ENCODE measurements at places on chromosomes 3 and 15. TPM values are rescaled to one million over a fixed set of nuclear protein-coding genes. Genes with fewer than 3 reads are reported as not detected.

DNA sequence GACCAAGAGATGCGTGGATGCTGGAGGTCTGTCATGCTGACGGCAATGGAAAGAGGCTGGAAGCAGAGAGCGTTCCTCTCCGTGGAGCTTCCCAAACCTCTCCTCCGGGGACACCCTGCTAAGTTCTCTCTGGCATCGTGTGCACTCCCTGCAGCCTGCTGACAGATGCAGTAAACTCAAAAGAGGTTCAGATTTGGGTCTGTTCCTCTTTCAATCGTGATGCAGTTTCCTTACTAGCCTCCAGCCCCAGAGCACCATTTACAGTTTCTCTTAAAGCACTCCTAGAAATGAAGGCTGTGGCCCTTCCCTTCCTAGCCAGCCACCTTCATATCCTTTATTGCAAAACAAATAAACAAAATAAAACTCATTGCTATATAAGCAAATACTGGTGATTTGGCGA is 47.3 kb upstream of the LRRC58 start:
- no peak overlapping the region for H3K27ac ChIP-seq
- H3K4me3 ChIP-seq: no peak overlapping the region
- H3K36me3 ChIP-seq: no peaks in the 10 kb centered on the region
- DNase-seq: no peak

DNA sequence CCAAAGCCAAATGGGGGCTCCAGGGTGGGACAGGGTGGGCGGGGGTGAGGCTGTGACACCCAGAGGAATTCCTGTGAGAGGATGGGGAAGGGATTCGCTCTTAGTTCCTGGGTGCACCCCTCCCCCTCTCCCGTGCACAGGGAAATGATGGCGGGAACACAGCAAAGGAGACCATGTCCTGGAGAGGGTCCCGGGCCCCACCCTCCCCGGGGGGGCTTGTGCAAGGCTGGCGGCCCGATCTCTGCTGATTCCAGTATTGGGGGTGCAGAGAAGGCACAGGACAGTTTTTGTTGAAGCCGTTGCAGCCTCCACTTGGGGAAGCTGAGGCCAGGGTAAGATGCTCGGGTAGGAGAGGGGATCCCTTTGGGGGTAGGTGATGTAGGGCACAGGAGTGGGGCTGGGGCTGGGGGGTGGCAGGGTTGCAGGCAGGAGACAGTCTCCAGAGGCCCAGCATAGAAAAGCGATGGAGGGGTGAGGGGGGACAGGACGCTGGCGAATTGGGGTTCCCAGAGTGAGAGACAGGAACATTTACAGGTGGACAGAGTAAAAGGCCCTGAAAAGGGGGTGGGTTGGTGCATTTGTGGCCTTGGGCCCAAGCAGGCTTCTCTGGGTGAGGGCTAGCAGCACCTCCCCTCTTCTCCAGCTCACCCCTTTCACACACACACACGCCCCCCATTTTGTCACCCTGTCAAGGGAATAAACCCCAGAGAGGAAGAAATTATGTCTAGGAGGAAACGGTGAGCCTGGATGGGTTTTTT is 38.5 kb downstream of the HMCES start:
- peak overlapping the region; percentile 29 for H3K4me3 ChIP-seq
- H3K27me3 ChIP-seq: no peaks in the 10 kb centered on the region
- H3K4me1 ChIP-seq: peaks cover 28% of the 10 kb centered on the region
- DNase-seq: no peak

GRCh38 chr3:40780925-40781406 is 256.2 kb downstream of the ZNF621 start:
- DNase-seq: no peak

- H3K27me3 ChIP-seq: no peaks in the 10 kb centered on the region
- no peak overlapping the region for H3K4me3 ChIP-seq
- H3K27ac ChIP-seq: no peak overlapping the region
- H3K36me3 ChIP-seq: no peaks in the 10 kb centered on the region
- peaks cover 9% of the 10 kb centered on the region for H3K4me1 ChIP-seq
- no peak for DNase-seq
Observed at GRCh38 chr3:31829826-31830426, 151.1 kb downstream of the OSBPL10 start.

- H3K27ac ChIP-seq: no peak overlapping the region
- no peaks in the 10 kb centered on the region for H3K27me3 ChIP-seq
- H3K4me3 ChIP-seq: no peak overlapping the region
- no peaks in the 10 kb centered on the region for H3K36me3 ChIP-seq
Observed at GRCh38 chr3:63654211-63654610, 1.7 kb downstream of the SNTN start.

GRCh38 chr15:41894791-41895463 is 1.1 kb upstream of the SPTBN5 start:
- peaks cover 3% of the 10 kb centered on the region for H3K36me3 ChIP-seq
- peak overlapping the region; percentile 96 for H3K27ac ChIP-seq
- H3K27me3 ChIP-seq: no peaks in the 10 kb centered on the region
- peak; percentile 94 for DNase-seq

GRCh38 chr3:13557417-13557816 is 8.5 kb downstream of the FBLN2 start:
- no peak for DNase-seq
- peaks cover 13% of the 10 kb centered on the region for H3K27me3 ChIP-seq
- H3K27ac ChIP-seq: no peak overlapping the region
- peaks cover 25% of the 10 kb centered on the region for H3K4me1 ChIP-seq

- no peak overlapping the region for H3K4me3 ChIP-seq
- no peaks in the 10 kb centered on the region for H3K36me3 ChIP-seq
- no peak for DNase-seq
- no peaks in the 10 kb centered on the region for H3K4me1 ChIP-seq
- H3K27me3 ChIP-seq: no peaks in the 10 kb centered on the region
Observed at GRCh38 chr3:175659670-175660350, 800.7 kb downstream of the NAALADL2 start.

DNA sequence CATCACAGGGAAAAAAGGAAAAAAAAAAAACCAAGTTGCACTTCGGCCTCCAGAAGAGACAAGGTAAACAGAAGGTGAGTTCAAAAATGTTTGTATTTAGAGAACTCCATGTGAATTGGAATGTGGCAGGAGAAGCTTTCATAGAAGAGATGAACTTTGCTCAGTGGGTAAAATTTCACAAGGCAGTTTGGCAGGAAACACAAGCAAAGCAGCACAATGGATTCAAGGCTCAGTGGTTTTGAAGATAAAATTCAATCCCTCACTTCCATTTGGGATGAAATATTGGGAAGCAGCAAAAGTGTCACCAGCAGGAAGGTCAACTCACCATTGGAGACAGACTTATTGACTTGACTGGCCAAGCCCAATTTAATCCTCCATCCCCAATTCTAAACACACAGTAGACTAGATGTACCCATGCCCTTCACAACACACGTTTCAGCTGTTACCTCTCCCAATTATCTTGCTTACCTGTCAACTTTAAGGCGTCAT is 256.7 kb upstream of the ICE2 start:
- H3K27me3 ChIP-seq: no peaks in the 10 kb centered on the region
- H3K4me1 ChIP-seq: peaks cover 6% of the 10 kb centered on the region
- no peak overlapping the region for H3K27ac ChIP-seq
- peaks cover 8% of the 10 kb centered on the region for H3K36me3 ChIP-seq
- no peak for DNase-seq
- no peak overlapping the region for H3K4me3 ChIP-seq

- H3K4me3 ChIP-seq: no peak overlapping the region
- no peaks in the 10 kb centered on the region for H3K27me3 ChIP-seq
- peaks cover 31% of the 10 kb centered on the region for H3K4me1 ChIP-seq
Observed at GRCh38 chr3:50233176-50233575, 2.8 kb upstream of the GNAI2 start.

DNA sequence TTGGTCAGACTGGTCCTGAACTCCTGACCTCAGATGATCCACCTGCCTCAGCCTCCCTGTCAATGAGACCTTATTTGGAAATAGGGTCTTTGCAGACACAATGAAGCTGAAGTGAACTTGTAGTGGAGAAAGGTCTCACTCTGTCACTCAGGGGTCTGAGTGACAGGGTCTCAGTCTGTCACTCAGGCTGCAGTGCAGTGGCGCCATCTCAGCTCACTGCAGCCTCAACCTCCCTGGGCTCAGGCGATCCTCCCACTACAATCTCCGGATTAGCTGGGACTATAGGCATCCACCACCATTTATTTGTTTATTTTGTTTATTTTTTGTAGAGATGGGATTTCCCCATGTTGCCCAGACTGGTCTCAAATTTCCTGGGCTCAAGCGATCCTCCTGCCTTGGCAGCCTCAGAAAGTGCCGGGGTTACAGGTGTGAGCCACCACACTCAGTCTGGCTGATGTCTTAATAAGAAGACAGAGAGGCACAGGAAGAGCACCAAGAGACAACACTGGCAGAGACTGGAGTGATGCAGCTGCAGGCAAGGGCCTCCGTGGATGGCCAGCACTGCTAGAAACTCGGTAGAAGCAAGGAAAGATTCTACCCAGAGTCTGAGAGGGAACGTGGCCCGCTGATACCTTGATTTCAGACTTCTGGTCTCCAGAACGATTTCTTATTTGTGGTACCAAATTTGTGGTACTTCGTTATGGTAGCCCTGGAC is 26.2 kb upstream of the RAF1 start:
- no peak overlapping the region for H3K4me3 ChIP-seq
- no peak for DNase-seq
- peaks cover 2% of the 10 kb centered on the region for H3K27me3 ChIP-seq
- H3K36me3 ChIP-seq: no peaks in the 10 kb centered on the region
- no peak overlapping the region for H3K27ac ChIP-seq
- H3K4me1 ChIP-seq: no peaks in the 10 kb centered on the region

DNA sequence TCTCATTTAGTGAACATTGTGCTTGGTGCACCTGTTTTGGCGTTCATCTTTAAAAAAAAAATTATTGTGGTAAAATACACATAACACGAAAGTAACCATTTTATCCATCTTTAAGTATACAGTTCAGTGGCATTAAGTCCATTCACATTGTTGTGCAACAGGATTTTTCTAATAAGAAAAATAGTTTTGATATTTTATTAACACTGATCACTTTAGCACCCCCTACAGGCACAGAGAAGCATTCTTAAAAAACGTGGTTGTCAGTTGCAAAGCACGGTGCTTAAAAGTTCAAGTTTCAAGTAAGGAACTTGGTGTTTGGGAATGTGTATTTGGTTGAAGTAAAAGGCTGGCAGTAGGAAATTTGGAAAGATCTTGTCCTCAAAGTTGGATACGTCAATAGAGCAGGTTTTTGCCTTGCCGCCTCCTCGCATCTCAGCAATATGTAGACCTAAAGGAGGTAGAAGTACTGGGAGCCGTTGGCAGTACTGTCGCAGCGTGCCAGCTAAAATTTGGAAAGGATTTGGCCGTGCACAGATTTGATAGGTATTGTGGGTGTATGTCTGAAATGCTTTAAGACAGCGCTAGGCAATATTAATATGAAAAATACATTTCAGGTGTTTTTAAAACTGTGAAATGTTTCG is 110.4 kb downstream of the LRRC28 start:
- H3K27me3 ChIP-seq: no peaks in the 10 kb centered on the region
- peaks cover 11% of the 10 kb centered on the region for H3K4me1 ChIP-seq
- H3K36me3 ChIP-seq: peaks cover 13% of the 10 kb centered on the region
- no peak overlapping the region for H3K4me3 ChIP-seq
- DNase-seq: no peak
- H3K27ac ChIP-seq: no peak overlapping the region

GRCh38 chr3:172087602-172088580 is 48.5 kb downstream of the FNDC3B start:
- H3K27me3 ChIP-seq: no peaks in the 10 kb centered on the region
- peaks cover 14% of the 10 kb centered on the region for H3K36me3 ChIP-seq
- peaks cover 40% of the 10 kb centered on the region for H3K4me1 ChIP-seq
- H3K4me3 ChIP-seq: peak overlapping the region; percentile 30
- H3K27ac ChIP-seq: peak overlapping the region; percentile 79

- H3K27me3 ChIP-seq: peaks cover 53% of the 10 kb centered on the region
- DNase-seq: peak; percentile 73
- H3K36me3 ChIP-seq: no peaks in the 10 kb centered on the region
- no peak overlapping the region for H3K4me3 ChIP-seq
- H3K4me1 ChIP-seq: peaks cover 7% of the 10 kb centered on the region
Observed at GRCh38 chr15:95259513-95259912, 1028.2 kb downstream of the MCTP2 start.

DNA sequence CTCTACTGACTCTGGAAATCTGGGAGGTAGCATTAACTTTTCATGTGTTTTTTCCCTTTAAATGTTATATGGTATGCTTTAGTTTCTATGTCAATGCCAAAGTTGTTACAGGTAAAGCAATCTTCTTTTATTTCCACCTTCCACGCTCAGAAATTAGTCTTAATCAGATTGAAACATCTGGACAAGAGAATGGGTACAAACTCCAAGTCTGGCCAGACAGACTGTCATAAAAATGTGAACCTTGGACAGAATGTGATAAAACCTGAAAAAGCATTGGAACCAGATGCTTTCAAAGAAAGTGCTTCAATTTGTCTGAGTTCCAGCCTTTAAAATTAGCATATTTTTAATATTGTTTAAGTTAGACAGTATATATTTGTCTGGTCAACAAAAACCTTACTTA is 110.7 kb upstream of the P2RY1 start:
- peaks cover 5% of the 10 kb centered on the region for H3K4me1 ChIP-seq
- H3K27me3 ChIP-seq: peaks cover 4% of the 10 kb centered on the region
- H3K27ac ChIP-seq: no peak overlapping the region
- H3K36me3 ChIP-seq: no peaks in the 10 kb centered on the region
- H3K4me3 ChIP-seq: no peak overlapping the region

DNA sequence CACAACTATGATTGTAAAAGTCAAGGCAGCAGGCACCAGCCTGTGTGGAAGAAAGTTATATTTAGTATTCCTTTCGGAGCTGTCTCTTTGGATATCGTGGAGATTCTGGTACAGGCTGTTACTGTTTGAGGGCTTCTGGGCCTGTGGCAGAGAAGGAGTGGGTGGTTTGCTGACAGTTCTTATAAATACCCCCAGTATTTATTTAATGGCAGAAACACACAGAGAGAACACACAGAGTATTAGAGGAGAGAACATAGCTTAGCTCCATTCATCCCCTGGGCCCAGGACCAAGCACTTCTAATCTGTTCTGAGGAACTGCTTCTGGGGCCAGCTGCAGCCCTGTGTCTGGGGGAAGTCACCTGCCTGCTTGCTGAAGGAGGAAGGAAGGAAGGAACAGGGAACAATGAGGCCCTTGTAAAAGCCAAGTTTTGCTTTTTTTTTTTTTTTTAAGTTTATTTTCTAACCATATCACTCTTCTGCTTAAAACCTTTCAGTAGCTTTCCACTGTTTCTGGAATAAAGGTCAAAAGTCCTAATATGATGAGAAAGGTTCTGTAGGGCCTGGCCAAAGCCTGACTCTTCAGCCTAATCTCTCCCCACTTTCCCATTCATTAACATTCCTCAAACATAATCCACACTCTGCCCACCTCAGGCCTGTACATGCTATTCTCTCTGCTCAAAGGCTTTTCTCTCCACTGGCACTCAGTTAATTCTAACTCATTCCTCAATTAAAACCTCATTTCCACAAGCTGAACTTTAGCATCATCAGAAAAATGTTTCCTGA is 11.8 kb upstream of the PP2D1 start:
- H3K4me3 ChIP-seq: no peak overlapping the region
- DNase-seq: no peak
- no peak overlapping the region for H3K27ac ChIP-seq

The EAF1 gene
- total RNA-seq: 31.5 TPM

The SLC27A2 gene
- total RNA-seq: 11.6 TPM

The LMAN1L gene
- 0.47 TPM for total RNA-seq

The TRPM1 gene
- total RNA-seq: not detected

The SCN11A gene
- total RNA-seq: not detected

The KIF15 gene
- 62.2 TPM for total RNA-seq

The ZBTB47 gene
- total RNA-seq: 0.18 TPM
